ENCODE measurements at places on chromosomes 11 and 22.

GRCh38 chr11:36458129-36458915 lies 51.8 kb downstream of the TRAF6 start:
- no peak for DNase-seq

DNA sequence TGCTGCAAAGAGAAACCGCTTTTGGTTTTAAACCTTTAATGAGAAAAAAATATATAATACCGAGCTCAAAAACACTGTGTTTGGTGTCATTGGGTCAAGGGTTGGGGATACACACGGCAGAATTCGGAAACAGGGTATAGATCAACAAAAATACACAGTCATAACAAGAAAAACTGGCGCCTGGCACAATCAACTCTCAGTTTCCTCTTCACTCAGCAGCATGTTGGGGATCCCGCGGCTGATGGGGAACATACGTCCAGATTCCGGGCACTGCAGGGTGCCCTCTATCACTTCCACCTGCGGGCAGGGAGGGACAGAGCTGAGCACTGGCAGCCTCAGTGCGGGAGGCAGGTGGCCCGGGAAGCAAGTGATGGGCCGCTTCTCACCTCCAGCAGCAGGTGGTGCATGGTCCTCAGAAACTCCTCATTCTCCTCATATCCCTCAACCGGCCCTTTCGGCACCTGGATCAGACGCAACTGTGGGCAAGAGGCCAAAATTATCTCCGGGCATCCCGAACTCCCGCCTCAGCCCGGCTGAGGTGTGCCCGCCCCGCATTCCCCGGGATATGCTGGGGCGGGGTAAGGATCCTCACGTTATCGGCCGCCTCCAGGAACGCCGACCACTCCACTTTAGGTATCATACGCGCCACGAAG lies 561 bp downstream of the TRMT112 start:
- DNase-seq = no peak

DNA sequence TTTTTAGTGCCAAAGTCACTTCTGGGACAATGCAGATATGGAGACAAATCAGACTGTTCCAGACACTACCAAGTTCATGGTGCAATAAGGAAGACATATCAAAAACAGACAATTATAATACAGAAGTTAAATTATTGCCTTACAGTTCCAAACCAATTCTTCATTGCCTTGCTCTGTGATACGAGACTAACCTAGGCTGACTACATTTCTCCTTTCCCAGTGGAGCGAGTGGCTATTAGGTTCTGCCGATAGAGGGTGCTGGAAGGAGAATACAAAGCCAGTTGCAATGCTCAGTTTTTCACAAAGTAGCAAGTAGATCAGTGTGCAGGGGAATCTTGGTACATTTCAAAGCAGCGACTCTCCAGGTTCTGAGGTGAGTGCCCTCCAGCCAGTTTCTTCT lies 67.8 kb downstream of the FAM168A start:
- DNase-seq = no peak

GRCh38 chr11:65529475-65530156 lies 4.7 kb downstream of the SCYL1 start:
- no peak for DNase-seq

GRCh38 chr11:74532501-74533246 lies 39.1 kb upstream of the LIPT2 start:
- DNase-seq = no peak

DNA sequence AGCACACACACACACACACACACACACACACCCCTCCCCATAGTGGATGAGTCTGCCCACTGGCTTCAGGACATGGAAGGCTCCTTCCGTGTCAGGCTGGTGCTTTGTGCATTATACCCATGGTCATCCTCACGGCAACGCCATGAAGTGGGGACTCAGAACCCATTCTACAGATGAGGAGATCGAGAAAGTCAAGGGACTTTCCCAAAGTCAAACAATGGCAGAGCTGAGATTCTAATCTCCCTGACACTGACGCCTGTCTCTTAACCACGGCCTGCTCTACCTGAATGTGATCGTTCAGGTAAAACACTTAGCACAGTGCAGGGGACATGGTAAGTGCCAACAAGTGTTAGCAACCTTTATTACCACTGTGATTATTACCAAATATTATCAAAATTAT lies 4.3 kb upstream of the MN1 start:
- DNase-seq = no peak

- no peak for DNase-seq
These were observed 36.1 kb downstream of the CCDC90B start for GRCh38 chr11:83249972-83250593.

DNA sequence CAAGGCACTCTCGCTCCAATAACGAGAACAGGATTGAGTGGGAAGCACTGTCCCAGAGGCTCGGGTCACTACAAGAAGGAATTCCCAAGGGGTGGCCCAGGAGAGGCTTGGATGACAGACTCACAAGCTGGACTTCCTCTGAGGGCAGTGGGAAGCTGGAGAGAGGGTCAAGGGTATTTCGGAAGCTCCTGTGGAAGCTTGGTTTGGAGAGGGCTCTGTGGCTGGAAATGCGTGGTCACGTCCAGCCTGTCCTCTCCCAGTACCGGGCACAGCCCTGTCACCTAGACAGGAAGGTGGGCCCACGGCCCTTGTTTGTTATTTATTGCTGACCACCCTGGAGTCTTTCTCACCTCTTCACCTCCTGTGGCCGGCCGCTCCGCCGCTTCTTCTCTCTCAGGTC lies 5.3 kb downstream of the SYNGR1 start:
- no peak for DNase-seq

DNA sequence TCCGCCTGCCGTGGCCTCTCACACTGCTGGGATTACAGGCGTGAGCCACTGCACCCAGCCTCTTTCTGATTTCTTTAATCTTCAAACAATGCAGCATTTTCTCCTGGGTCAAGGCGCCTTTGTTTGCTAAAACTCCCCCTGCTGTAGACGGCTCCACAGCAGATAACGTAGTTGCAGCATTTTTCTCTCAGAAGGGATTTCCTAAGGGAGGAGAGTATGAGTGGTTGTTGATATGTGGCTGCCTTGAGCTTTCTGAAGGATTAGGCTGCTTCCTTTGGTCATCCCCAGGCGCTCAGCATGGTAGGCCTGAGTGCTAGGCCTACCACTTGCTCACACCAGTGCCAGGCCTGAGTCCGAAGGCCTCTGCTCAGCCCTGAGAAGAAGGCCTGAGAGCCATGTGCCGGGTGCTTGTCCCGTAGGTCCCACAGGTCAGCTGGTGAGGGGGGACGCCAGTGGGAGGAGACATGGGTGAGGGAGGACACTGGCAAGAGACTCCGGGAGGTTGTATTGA lies 18.1 kb downstream of the SMARCB1 start:
- DNase-seq = no peak

DNA sequence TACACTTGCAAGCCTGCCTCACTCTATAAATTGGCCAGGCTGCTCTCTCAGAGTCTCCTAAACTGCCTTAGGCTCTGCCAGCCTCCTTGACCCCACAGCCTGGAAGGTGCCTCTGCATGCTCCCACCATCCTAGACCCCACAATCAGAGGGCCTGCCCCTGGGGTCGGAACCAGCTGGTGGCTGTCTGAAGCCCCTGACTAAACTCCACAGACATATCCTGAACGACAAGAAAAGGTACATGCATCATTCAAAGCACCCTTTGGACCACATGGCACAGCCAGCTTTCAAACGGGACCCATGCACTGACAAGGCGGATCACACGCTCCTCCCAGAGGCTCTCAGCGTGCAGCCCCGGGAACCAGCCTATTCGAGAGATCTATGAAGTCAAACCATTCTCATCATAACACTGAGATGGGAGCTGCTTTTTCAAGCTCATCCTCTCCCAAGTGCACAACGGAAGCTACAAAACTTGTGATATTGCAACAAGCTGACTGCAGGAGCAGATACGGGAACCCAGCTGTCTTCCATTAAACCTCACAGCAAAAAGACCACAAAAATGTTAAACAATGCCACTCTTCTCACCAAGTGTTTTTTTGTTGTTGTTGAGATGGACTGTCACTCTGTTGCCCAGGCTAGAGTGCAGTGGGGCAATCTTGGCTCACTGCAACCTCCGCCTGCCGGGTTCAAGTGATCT lies 8.1 kb downstream of the SHANK2 start:
- no peak for DNase-seq

- peak; percentile 44 for DNase-seq
These were observed 2.2 kb downstream of the SLC25A22 start for GRCh38 chr11:795634-796564.

DNA sequence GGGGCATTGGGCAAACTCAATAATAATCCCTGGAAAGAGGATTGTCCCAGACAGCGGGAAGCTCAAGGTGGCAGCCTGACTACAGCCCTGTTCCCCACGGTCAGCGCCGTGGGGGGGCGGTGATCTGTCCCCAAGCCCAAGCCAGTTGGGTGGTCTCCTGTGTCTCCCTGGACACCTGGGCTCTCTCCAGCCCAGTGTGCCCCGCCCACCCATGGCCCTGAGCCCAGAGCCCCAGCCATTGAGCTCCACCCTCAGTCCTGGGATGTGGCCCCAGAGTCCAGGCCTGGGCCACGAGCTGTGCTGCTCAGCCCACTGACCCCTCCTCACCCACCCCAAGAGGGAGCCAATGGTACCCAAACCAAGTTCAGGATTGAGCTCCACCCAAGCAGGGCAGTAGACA lies 27.9 kb upstream of the PDE2A start:
- DNase-seq = no peak

DNA sequence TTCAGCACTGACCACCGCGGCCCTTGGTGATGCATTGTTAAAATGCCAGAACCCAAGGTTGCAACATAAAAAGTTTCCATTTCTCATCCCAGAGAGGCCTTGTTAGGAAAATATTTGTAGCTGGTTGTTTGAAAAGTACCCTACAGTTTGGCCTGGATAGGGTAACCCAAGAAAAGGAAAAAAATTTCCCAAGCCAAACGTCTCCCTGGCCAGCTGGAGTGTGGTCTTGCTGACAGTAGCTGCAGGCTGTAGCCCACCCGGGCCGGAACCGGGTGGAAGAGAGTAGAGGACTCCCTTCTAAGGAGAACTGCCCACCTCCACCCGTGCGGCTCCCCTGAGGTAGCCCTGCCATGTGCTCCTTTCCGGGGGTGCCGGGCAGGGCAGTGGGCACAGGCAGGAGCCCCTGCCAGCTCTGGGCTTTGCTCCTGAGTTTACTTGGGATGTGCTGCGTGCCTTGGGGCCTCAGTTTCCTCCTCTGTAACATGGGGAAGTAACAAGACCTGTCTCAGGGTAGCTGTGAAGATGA lies 38.5 kb downstream of the IGHMBP2 start:
- DNase-seq = no peak

- no peak for DNase-seq
These were observed 46.5 kb downstream of the FBLN1 start for GRCh38 chr22:45548991-45549761.

DNA sequence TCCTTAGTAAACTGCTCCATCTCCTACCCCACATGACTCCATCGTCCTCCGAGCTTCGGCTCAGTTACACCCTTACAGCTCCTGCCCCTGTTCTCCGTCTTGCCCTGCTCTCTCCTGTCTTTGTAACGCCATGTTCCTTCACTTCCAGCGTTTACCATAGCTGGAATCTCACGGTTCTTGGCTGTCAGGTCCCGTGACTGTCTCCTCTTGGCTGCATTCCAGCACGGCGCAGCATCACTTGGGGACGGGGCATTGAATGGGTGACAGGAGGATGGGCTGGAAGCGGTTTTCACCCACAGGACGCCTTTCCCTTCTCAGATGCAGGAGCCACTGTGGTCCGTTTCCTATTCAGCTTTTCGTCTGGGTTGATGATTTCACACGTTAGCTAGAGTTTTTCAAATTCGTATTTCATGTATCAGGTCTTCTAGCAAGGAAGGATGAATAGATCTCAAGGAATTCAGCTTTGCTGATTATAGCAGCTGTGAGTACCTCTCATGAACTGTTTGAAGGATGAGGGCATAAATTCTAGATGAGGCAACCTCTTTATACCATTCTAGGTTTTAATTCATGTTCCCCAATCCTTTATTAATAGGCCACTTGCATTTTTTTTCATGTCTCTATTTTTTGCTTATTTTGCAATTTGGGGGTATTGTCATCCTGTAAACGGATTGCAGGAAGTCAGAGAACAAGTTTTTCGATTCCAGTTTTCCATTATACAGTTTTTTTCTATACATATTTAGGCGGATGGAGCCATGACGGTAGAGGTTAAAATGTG lies 29.1 kb downstream of the ZBED4 start:
- DNase-seq = no peak

GRCh38 chr22:31439808-31440207 lies 40.4 kb downstream of the DRG1 start:
- DNase-seq = no peak

DNA sequence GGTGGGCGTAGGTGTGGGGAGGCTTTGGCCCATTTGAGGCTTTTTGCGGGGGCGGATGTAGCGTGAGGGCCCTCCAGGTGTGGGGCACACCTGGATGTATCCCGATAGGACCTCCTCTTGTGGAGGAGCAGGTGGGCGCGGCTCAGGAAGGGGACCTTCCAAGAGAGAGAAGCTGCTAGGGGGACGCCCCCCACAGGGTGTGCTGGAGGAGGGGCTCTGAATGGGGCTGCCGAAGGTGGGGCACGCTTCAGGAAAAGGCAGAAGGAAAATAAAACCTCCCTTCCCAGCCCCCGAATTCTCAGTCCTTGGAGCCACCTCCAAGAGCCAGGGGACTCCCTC lies 621 bp downstream of the SGSM1 start:
- no peak for DNase-seq

- DNase-seq = no peak
These were observed 39.8 kb upstream of the MTNR1B start for GRCh38 chr11:92929653-92930052.

DNA sequence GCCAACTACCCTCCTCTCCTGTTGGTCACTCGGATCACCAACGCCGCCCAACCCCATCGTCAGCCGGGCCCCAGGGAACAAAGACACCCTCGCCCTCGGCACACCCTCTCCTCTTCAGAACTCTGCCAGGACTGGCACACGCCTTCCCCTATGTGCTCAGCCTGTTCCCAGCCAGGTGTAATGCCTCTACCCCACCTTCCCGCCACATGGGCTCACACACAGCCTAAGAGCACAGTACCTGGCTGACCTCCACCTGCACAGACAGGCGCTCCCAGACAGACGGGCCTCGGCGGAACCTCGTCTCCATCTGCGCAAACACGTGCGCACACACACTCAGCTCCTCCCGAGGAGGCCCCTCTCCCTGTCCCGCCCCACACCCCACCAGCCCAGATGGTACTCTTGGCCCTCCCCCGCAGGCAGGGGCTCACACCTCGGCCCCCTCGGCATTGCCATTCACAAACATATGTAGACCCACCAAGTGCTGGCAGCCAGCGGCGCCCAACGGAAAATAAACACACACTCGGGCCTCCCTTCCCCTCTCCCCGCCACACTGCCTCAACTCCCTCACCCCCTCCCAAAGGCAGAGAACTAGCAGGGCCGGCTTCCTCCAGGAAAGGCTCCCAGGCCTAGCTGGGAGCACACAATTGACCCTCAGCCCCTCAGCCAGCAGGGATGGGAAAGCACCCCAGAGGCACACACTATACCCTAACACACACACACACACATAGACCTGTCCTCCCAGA lies 8.5 kb downstream of the ELFN2 start:
- no peak for DNase-seq

DNA sequence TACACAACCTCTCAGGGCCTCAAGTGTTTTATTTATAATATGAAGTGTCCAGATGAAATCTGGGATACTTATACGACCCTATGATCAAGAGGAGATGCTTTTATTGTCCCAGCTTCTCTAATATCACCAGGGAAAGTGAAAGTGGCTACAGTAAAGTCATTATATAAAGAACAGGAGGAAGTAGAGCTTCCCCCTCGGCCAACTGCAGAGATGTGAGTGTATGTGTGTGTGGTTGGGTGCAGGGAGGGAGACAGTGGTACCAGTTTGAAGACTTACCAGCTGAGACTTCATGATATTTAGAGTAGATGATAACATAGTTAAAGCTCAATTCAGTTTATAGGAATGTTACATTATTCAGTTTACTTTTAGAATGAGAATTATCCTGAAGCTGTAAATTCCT lies 373.6 kb upstream of the DDI1 start:
- no peak for DNase-seq

Measured in activated T-helper 1 cell treated with anti-CD3 and anti-CD28 coated beads, Interleukin-2, amount 50 U/mL, for 16 hours (primary cell).